NCI-H748 treated with DMSO at 0.1 percent for 48 hours (cell line): ENCODE measurements at places on chromosomes 1 and 21.

GRCh38 chr1:209645574-209646452 is 6.4 kb downstream of the LAMB3 start:
- DNase-seq = no peak

GRCh38 chr1:198101716-198102453 is 54.9 kb upstream of the NEK7 start:
- DNase-seq = no peak

DNA sequence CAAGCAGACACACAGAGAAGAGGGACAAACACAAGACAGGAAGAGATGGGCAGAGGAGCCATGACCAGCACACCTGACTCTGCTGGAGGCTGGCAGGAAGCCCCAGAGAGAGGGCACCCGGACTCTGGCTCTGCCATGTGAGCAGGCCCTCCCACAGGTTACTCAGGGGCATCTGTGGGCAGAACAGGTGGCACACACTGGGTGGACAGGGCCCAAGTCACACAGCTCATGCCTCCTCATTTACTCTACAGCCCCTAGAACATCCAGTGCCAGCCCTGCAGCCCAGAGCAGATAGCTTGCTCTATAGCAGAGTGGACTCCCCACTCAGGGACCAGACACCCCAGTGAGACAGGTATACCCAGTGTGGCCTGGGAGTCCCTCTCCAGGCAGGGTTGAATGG is 28.7 kb downstream of the PACC1 start:
- no peak for DNase-seq

DNA sequence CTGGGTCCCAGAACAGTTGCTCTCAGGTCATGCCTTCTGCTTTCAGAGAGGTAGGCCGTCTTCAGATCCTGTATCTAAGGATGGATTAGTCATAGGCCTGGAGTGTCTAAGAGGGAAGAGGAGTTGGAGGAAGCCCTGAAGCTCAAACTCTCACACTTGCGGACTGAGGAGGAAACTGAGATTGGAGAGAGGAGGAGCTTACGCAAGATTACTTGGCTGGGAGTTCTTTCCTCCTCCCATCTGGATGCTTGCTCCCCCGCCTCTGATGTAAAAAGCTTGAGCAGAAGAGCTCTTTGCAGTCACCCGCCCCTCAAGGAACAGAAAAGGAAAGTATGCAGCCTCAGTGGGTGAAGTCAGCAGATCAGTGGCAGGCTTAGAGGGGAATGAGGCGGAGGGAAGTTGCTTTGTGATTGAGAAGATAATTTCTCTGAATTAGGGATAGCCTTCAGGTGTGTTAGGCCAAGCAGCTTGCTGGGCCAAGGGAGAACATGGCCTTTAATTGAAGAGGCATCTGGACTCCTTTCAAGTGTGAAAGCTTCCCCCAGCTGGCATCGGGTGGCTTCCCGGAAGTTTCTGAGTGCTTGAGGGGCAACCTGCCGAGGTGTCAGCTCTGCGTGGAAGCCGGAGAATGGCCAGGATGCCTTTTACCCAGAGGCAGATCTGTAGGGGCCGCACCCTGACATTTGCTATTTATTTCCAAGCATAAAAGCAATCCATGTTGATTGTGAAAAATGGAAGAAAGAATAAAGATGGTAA is 6.6 kb downstream of the ADORA1 start:
- no peak for DNase-seq

GRCh38 chr1:178300352-178300699 is 196.4 kb downstream of the CLEC20A start:
- DNase-seq = no peak

- DNase-seq = no peak
These were observed 807.7 kb downstream of the USP25 start for GRCh38 chr21:16537501-16537900.

DNA sequence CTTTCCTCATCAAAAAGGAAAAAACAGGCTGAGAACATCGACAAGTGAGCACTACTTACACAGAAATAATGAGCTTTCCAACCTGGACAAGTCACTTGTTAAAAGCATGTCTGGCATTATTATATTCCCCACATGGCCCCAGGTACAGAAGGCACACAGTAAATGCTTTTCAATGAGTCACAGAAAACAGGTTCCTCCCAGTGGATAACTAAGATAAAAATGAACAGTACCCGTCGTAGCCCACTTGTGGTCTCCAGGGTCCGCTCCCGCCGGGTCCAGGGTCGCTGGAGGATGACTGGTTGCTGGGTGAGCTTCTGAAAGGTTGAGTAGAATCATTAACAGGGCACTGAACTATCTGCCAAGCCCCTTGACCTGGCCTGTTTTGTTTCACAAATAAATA is 186.6 kb downstream of the SIPA1L2 start:
- no peak for DNase-seq

DNA sequence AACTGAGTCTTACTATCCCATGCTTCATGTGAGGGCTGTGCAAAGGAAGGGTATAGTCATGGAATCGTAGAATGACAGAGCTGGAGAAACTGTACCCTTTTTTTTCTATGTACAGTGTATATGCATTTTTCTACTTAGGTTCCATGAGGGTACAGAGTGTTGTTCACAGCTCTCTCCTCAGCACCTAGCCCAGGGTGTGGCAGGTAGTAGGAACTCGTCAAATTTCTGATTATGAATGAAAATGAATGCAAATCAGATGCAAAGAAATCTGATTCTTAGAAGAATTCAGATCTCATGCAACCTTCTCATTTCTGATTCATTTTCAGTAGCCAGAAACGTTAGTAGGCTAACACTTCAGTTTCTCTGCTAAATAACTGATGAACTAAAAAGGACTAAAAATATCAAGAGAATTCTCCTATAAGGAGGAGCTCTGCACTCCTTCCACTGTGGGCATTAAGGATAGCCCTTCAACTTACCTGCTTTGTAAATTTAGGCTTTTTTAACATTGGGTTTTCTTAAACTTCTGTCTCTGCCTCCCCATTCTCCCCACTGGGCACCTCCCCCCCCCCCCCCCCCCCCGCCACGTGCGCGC is 18.0 kb upstream of the HHAT start:
- no peak for DNase-seq

GRCh38 chr1:38926091-38926490 is 15.5 kb downstream of the RHBDL2 start:
- no peak for DNase-seq

GRCh38 chr1:6170742-6171201 is 9.3 kb downstream of the CHD5 start:
- no peak for DNase-seq

- no peak for DNase-seq
These were observed 787 bp downstream of the PTGFR start for GRCh38 chr1:78491451-78492071.

DNA sequence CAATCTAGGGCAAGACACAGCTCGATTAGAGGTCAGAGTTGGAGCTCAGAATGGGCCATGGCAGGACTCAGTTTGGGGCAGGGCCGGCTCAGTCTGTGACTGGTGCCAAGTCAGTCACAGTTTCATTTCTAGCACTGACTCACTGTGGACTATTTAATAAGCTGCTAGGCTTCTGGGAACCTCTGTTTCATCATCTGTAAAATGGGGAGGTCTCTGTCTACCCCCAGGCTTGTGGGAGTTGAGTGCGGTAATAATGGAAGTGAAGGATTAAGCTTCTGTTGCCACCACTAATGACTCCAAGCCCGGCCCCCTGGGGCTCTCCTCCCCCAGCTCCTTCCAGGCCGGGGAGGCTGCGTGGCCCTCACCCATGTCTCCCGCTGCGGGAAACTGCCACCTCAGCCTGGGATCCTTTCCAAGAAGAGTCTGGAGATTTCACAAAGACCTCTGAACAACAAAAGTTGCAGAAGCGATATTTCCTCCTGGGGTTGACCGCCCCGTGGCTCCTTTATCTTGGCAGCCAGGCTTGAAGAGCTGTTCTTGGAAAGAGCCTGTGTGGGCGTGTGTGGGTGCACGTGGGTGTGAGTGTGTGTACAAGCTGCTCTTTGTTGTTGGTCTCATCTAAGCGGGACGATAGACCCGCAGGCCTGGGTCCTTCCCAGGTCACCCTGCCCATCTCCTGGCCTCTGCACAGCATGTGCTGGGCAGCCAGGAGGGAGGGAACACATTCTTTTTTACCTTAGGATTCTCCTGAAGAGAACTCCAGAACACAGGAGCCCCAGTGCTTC is 29.1 kb downstream of the KNCN start:
- no peak for DNase-seq

- no peak for DNase-seq
These were observed 74.1 kb downstream of the AJAP1 start for GRCh38 chr1:4728319-4729089.

DNA sequence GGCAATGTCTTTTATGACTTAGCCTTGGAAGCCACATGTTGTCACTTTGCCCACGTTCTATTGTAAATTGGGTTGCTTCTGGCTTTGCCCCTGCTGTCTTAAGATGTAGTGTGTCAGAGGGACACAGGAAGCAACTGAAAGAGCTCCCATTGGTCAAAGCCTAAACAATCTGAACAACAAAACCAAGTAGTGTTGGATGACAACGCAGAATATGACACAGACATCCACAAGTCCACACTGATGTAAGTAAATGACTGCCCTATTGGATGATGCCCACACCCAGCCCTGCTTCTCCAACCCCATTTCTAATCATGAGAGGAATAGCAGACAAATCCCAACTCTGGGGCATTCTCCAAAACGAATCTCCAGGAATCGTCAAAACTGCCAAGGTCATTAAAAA is 50.7 kb downstream of the ELF3 start:
- DNase-seq = no peak

GRCh38 chr1:155017946-155018316 is 15.3 kb downstream of the ZBTB7B start:
- DNase-seq = no peak

- DNase-seq = no peak
These were observed 51.6 kb downstream of the ETS2 start for GRCh38 chr21:38857152-38857825.

GRCh38 chr1:16191916-16192546 is 20.4 kb downstream of the ARHGEF19 start:
- DNase-seq = no peak

GRCh38 chr1:235156265-235156664 is 4.8 kb downstream of the RBM34 start:
- DNase-seq = no peak

DNA sequence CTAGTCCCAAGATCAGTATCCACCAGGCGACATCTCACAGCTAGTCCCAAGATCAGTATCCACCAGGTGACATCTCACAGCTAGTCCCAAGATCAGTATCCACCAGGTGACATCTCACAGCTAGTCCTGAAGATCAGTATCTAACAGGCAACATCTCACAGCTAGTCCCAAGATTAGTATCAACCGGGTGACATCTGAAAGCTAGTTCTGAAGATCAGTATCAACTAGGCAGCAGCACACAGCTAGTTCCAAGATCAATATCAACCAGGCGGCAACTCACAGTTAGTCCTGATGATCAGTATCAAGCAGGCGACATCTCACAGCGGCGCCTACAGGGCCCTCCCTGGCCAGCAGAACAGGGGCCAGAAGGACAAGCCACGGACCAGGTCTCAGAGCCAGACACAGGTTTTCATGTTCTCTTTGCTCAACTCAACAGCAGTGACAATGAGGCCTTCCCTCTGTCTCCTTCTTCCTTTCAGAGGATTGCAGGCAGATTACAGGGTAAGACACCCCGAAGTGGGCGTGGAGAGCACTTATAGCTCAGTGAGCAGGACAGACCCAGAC is 32.5 kb downstream of the NPHP4 start:
- DNase-seq = no peak

DNA sequence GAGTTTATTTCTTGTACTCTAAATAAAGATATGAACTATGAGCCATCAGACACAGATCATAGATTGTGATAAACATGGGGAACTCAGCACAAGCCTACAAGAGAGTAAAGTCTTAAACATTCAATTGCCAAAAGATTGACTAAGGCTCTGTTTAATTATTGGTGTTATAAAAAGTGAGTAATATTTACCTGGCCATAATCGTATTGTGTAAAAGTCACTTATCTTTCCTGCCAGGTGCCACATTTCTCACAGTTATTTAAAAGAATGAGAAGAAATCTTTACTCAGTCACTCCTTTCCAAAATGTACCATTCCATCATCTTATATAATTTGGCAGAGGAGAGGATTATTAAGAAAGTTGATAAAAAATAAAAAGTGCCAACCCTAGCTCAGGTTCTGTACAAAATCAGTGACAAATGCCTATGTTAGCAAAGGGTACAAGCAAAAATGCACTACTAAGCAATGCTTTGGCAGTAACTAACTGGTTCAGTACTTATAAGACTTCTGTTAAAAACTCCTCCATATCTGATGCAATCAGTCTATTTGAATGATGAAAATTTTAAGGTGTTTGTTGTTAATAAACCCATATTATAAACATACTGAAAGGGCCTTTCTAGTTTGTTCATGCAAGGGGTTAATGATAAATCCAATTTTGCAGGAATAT is 5.8 kb upstream of the NR5A2 start:
- DNase-seq = no peak
